Activated T-cell treated with anti-CD3 and anti-CD28 coated beads, Interleukin-2, amount 50 U/mL, for 72 hours (primary cell): ENCODE measurements at places on chromosomes 12 and 14. TPM values are rescaled to one million over a fixed set of nuclear protein-coding genes. Genes with fewer than 3 reads are reported as not detected.

DNA sequence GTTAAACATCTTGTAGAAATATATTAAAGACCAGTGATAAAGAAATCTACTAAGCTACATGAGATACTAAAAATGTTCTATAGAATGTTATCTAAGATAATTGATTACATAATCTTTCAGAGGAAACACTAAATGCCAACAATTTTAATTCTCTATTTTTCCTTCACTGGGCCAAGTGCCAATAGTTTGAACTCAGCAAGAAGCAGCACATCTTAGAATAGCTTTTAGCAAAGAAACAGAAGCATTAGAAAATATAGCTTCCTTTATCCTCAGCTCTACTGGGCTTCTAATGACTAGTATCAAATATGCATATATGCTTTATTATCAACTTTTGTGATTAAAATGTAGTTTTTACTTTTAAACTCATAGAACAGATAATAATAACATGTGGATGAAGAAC, 461.4 kb upstream of the USP15 start:
- H3K27ac ChIP-seq = no peak overlapping the region
- no peaks in the 10 kb centered on the region for H3K27me3 ChIP-seq
- H3K4me1 ChIP-seq = no peaks in the 10 kb centered on the region
- no peak overlapping the region for H3K4me3 ChIP-seq
- H3K36me3 ChIP-seq = peaks cover 1% of the 10 kb centered on the region

GRCh38 chr12:1171657-1172408, 180.8 kb downstream of the ERC1 start:
- no peak for DNase-seq
- H3K27ac ChIP-seq = no peak overlapping the region
- H3K27me3 ChIP-seq = no peaks in the 10 kb centered on the region
- peaks cover 3% of the 10 kb centered on the region for H3K36me3 ChIP-seq
- H3K4me3 ChIP-seq = no peak overlapping the region

GRCh38 chr12:27984275-27984674, 11.7 kb upstream of the PTHLH start:
- no peaks in the 10 kb centered on the region for H3K4me1 ChIP-seq
- H3K4me3 ChIP-seq = no peak overlapping the region
- H3K27ac ChIP-seq = no peak overlapping the region
- H3K36me3 ChIP-seq = no peaks in the 10 kb centered on the region
- peaks cover 38% of the 10 kb centered on the region for H3K27me3 ChIP-seq

DNA sequence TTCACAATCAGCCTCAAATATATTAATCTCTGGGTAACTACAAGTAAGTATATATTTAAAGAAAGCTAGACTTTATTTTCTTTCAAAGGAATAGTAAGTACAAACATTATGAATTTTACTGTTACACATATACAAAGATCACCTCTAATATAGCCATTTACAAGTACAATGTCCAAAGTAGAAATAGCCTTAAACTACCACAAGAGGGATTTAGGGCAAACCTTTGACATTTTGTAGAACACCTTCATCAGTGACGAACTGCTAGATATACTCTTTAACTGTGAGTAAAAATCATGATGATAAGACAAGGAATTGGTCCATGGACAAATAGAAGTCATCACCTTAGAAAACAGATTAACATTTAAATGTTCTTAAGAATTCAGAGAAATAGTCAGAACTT, 69.8 kb downstream of the CNTN1 start:
- no peaks in the 10 kb centered on the region for H3K4me1 ChIP-seq
- no peak for DNase-seq
- no peak overlapping the region for H3K27ac ChIP-seq
- no peaks in the 10 kb centered on the region for H3K27me3 ChIP-seq

DNA sequence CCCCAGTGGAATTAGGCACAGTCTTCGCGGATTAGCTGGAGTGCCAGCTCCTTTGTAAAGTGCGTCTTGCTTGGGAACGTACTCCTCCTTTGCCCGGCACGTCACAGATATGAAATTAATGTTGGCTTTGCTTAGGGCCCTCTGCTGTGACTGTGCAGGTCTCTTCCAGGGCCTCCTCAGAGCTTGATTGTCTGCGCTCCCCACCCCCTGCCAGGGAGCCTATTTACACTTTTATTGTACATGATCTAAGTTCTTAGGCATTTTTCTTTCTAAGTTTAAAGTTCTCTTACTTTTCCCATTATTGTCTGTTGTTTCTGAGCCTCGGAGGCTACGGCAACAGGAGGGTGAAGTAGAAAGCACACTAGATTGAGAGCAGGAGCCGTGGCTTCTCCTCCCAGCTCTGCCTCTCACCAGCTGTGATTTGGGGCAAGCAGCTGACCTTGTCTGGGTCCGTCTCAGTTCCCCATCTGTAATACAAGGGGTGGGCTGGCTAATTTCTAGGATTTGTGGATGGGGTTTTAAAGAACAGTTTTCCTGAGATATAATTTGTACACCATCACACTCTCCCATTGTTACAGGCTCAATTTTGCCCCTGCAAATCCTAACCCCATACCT, 81.8 kb downstream of the TSPAN9 start:
- H3K4me1 ChIP-seq = no peaks in the 10 kb centered on the region
- H3K27ac ChIP-seq = no peak overlapping the region
- H3K36me3 ChIP-seq = no peaks in the 10 kb centered on the region
- H3K27me3 ChIP-seq = no peaks in the 10 kb centered on the region
- no peak overlapping the region for H3K4me3 ChIP-seq

DNA sequence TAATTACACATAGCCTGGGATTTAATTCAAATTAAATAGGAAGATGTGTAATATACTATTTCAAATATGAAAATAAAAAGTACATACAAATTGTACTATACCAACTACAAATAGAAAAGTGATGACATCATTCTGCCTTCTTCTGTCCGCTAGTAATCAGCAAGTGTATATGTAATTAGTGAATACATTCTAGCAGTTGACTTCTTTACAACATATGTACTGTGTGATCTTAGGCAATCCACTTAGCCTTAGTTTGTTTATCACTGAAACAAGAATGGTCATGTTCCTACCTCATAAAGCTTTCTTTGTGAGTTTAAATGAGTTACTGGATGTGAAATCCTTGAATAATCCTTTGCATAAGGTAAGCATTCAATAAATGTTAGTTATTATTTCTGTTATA, 7.8 kb upstream of the LUM start:
- no peak overlapping the region for H3K4me3 ChIP-seq
- no peak for DNase-seq
- H3K36me3 ChIP-seq = no peaks in the 10 kb centered on the region
- no peaks in the 10 kb centered on the region for H3K4me1 ChIP-seq

GRCh38 chr14:40393143-40393542, 960.9 kb upstream of the FBXO33 start:
- H3K27me3 ChIP-seq = no peaks in the 10 kb centered on the region
- DNase-seq = no peak
- H3K4me3 ChIP-seq = no peak overlapping the region
- no peaks in the 10 kb centered on the region for H3K36me3 ChIP-seq
- H3K27ac ChIP-seq = no peak overlapping the region

DNA sequence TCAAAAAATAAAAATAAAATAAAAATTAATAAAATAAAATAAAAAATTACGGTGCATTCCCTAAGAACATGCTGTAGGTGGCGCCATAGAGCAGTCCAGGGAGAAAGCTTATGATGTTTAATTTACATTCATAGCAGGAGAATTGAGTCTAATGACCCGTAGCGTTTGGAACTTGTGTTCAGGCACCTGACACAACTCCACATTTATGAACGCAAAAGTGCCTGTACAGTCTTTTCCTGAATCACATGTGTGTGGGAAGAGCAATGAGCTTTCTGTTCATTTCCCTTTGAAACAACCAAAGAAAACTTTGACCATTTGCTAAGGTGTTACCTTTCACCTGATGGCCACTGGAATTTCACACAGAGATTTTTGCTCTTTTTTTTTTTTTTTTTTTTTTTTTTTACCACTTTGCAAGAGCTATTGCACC, 60.6 kb upstream of the KCNA1 start:
- no peak for DNase-seq
- H3K27me3 ChIP-seq = peaks cover 6% of the 10 kb centered on the region
- H3K36me3 ChIP-seq = no peaks in the 10 kb centered on the region
- H3K4me3 ChIP-seq = no peak overlapping the region
- no peaks in the 10 kb centered on the region for H3K4me1 ChIP-seq

GRCh38 chr12:127024791-127025190, 1242.2 kb upstream of the TMEM132C start:
- no peaks in the 10 kb centered on the region for H3K27me3 ChIP-seq
- H3K4me1 ChIP-seq = no peaks in the 10 kb centered on the region
- DNase-seq = no peak
- H3K36me3 ChIP-seq = no peaks in the 10 kb centered on the region
- no peak overlapping the region for H3K27ac ChIP-seq

- no peaks in the 10 kb centered on the region for H3K27me3 ChIP-seq
- no peaks in the 10 kb centered on the region for H3K4me1 ChIP-seq
- no peak overlapping the region for H3K27ac ChIP-seq
- H3K4me3 ChIP-seq = no peak overlapping the region
- DNase-seq = no peak
- peaks cover 4% of the 10 kb centered on the region for H3K36me3 ChIP-seq
These were observed 38.3 kb downstream of the GALNT4 start for GRCh38 chr12:89486264-89486663.

DNA sequence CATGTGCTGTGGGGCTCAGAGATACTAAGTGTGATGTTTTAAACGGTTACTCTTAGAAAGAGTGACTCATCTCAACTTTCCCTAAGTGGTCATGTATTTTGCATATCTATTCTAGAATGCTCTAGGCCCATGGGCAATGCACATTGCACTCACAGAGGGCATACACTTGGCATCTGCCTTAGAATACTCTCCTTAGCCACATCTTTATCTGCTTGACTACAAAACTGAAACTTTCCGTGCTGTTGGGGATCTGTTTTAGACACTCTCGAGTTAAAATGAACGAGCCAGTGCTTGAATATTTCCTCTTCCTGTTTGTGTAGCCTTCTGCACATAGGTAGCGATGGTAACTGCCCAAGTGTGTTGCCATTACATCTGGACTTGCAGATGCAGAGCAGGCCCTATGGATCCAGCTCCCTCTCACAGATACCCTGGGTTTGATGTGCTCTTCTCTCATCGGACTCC, 180.5 kb downstream of the CAND1 start:
- peaks cover 51% of the 10 kb centered on the region for H3K27me3 ChIP-seq
- H3K27ac ChIP-seq = no peak overlapping the region
- H3K36me3 ChIP-seq = peaks cover 11% of the 10 kb centered on the region
- DNase-seq = peak; percentile 25
- H3K4me1 ChIP-seq = peaks cover 67% of the 10 kb centered on the region

GRCh38 chr12:214003-214741, at the start of gene SLC6A12:
Gene SLC6A12 (minus strand): TSS chr12:214157. CDS start chr12:209986, 4,171 bp downstream.
- no peaks in the 10 kb centered on the region for H3K4me1 ChIP-seq
- H3K4me3 ChIP-seq = no peak within 1 kb of the TSS
- peaks cover 44% of the 10 kb centered on the region for H3K27me3 ChIP-seq
- DNase-seq = no peak

GRCh38 chr12:27400856-27401354, 45.6 kb upstream of the SMCO2 start:
- DNase-seq = no peak
- H3K27me3 ChIP-seq = no peaks in the 10 kb centered on the region
- H3K27ac ChIP-seq = no peak overlapping the region
- peaks cover 7% of the 10 kb centered on the region for H3K36me3 ChIP-seq

DNA sequence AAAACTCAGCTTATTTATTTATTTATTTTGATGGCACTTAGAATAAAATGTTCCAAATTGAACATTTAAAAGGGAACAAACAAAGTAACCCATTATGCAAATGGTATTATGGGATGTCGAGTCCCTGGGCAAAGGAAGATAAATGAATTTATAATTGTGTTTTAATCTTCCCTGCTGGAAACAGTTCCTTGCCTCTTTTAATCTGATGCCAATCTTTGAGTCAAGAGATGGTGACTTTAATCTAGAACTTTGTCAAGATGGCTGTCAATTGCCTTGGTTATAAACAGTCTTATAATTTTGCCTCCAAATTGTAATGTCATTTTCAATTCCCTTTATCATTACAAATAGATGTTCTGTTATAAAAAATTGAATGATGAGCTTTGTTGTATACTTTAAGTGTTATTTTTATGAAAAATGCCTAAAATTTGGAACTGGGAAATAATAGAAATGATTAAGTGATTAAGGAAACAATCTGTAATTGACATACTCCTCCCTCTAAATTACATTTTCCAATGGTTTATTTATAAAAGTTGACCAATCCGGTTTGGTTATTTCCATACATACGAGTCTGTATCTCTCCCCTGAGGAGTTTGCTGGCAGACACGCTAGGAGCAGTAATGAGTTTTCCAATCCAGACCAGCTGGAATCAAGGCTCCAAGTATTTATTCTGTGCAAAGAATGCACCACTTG, 134.9 kb upstream of the FRMD6 start:
- no peaks in the 10 kb centered on the region for H3K36me3 ChIP-seq
- no peak for DNase-seq
- no peak overlapping the region for H3K4me3 ChIP-seq
- no peaks in the 10 kb centered on the region for H3K4me1 ChIP-seq
- H3K27me3 ChIP-seq = no peaks in the 10 kb centered on the region

KRT74 gene
- not detected for total RNA-seq

MMP19 gene
- 0.81 TPM for total RNA-seq

SRRM4 gene
- total RNA-seq = not detected

OTUB2 gene
- 1.9 TPM for total RNA-seq

KCNK13 gene
- not detected for total RNA-seq
